Cardiac fibroblast (primary cell): ENCODE measurements at places on chromosomes 3 and 15.

DNA sequence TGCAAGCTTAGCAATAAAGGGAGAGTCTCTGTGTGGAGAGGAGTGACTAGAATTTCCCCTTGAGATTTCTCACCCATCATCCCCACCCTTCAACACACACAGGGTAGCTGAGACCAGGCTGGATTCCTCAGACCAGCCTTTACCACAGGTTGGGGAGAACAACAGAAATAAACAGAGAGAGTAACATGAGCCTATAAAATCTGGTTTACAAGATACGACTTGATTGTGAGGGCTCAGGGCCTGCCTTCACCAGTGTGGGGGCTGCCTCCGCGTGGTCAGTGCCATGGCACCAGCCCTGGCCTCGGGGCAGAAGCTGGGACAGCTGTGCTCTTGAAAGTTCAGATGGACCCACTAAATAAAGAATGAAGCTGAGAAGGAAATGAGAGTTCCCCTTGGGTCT, 14.6 kb upstream of the MAGEF1 start:
- no peak for DNase-seq

DNA sequence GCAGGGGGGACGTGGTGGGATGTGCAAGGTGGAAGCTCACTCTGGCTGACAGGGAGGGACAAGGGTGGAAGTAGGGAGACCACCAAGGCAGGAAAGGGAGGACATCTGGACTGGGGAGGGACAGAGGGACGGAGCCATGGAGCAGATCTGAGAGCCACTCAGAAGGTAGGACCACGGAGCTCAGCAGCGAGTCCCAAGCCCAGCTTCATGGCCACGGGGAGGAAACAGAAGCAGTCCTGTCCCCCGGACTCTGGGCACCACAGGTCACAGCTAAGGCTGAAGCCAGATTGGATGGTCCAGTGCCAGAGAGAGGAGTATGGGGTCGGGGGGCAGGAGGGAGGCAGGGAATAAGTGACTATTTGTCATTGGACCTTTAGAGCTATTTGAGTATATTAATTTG, 220.1 kb downstream of the TBC1D2B start:
- DNase-seq = no peak

DNA sequence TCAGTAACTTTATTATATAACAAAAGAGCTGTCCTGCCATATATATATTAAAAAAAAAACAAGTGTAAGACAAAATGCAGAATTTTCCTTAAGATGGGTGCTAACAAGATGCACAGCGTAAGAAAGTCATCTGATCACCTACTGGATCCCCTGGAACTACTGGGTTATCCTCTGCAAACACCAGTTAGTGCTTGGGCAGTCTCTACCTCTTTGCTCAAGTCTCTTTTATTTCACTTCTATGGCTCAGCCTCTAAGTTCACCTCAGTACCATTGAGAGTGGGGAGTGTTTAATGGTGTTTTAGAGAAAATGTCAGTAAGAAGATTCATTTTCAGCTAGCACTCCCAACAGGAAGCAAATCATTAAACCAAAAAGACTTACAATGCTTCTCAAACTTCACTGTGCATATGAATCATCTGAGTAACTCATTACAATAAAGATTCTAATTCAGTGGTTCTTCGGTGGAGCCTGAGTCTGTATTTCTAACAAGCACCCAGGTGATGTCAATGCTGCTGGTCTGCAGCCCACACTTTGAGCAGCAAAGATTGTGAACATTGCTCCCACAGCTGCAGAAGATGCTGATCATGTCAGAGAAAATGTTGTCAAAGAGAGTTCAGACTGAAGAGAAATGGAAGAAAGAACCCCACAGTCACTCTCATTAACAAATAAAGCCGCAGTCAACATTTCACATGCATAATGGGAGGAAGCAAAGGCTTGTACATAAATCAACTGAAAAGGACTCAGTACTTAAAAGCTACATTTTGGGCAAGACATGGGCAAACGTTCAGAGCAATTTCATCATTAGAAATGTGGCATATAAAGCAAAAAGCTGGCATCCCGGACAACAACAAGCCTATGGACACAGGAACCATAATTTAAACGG, 227.1 kb upstream of the ATP11B start:
- DNase-seq = no peak

DNA sequence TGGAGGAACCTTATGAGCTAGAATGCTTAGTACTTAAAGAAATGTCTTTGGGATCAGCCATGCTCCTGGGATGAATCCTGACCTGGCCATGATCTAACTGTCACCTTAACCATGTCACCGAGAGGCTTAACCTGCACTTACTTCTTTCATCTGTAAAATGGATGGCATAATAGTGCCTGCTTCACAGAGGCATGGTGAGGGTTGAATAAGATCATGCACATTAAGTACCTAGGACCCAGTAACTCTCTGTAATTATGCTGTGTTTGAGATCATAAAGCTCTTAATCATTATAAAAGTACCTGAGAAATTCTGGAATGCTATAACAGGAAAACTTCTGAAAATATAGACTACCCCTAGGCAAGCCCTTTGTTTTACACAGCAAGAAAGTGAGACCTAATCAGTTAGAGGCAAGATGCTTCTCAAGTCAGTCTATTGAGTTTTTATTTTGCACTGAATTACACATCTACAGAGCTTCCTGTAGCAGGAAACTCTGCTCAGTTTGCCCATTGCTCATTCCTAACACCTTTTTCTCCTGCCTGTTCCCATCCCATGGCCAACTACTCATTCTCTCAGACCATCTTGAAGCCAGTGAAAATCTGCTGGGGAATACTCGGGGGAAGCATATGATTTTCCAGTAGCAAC, 1015.5 kb upstream of the CFAP20DC start:
- DNase-seq = no peak

- DNase-seq = no peak
These were observed 65.7 kb downstream of the RLBP1 start for GRCh38 chr15:89155656-89156055.

DNA sequence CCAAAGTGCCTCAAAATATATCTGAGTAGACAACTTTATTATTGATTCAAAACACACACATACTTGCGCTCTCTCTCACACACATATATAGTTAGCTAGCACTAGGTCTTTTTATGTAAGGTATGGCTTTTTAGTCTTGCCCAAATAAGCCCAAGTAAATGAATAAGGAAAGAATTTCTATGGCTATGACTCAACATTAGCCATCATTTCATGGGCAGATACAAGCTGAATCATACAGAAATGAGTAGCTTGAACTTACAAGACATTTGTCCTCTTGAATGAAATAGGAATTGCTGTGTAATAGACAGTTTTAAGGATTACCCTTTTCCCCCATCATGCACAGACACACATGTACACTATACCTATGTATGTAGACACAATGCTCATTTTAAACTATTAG, 4.9 kb downstream of the CADPS start:
- no peak for DNase-seq

- DNase-seq = peak; percentile 85
These were observed 57.9 kb downstream of the CMSS1 start for GRCh38 chr3:99875581-99875928.

- DNase-seq = no peak
These were observed 362.7 kb upstream of the AZI2 start for GRCh38 chr3:28711293-28711692.

DNA sequence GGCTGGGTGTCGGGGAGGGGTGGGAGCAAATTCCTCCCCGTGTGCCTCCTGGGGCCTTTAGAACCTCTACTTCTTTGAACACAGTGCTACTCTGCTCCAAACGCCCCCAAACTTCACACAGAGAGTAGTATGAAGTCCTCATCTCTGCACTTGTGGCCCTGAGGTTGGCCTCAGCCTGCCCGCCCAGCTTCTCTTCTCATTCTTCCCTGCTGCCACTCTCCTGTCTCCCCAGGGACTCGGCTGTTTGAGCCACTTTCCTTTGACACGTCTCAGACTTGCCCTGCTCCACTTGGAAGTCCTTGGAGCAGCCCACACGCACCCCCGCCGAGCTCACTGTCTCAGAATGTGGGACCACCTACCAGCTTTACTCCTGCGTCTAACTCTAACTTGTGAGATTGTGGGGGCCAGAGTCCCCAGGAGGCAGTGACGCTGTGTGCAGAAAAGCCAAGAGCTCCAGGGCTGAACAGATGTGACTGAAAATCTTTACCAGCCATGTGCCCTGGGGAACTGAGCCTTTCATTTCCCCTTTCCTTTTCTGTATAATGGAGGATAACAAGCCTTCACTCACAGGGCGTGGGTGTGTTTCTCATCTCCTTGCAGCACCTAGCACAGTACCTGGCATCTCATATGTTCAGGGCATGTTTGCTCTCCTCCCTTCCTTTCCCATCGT, 233.6 kb upstream of the CTDSPL start:
- no peak for DNase-seq

DNA sequence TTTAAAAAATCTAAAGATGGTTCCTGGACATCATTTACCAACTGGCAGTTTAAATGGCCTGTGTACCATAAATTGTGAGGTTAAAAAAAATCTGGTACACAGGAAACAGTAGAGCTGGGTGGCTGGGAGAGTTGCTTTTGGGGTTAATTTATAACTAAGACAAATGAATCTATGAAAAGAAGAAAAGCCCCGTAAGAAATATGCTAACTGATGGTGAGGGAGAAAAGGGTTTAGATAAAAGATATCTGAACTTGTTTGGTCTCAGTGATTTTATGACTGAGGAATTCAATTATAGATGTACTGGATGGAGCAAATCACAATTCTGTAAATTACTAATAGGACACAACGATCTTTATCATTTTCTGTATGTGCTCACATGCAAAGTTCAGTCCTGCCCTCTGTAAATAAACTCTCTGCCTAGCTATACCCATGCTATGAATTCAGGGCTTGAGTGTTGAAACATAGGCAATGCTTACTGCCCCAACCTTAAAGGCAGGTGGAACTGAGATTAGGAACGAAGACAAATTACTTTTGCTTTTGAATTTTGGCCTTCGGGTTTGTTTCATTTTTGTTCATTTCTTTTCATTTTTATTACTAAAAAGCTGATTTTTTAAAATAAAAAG, 28.0 kb downstream of the PPARG start:
- DNase-seq = no peak

GRCh38 chr15:75313116-75313845, 22.6 kb upstream of the COMMD4 start:
- DNase-seq = no peak

GRCh38 chr3:53109891-53110771, 20.1 kb downstream of the RFT1 start:
- DNase-seq = peak; percentile 90

DNA sequence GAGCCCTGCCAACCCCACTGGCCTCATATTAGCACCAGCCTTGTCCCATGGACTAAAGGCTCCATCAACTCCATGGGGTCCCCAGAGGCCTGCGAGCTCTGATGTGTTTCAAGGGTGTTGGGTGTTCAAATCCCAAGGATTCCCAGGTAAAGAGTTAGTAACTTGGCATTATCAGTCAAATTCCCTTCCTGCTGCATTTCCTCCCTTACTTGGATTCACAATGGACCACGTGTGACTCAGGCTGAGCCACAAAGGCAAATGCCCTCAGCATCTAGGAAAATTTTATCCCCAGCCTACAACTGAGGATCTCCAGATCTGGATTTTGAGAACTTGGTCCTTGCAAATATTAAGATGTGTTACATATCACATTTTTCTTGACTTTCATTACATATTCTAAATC, 58.8 kb downstream of the GADL1 start:
- DNase-seq = no peak

GRCh38 chr3:182568261-182568660, 225.0 kb upstream of the ATP11B start:
- no peak for DNase-seq

DNA sequence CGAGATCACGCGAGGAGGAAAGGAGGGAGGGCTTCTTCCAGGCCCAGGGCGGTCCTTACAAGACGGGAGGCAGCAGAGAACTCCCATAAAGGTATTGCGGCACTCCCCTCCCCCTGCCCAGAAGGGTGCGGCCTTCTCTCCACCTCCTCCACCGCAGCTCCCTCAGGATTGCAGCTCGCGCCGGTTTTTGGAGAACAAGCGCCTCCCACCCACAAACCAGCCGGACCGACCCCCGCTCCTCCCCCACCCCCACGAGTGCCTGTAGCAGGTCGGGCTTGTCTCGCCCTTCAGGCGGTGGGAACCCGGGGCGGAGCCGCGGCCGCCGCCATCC, 1.1 kb upstream of the SETD5 start:
- peak; percentile 98 for DNase-seq

DNA sequence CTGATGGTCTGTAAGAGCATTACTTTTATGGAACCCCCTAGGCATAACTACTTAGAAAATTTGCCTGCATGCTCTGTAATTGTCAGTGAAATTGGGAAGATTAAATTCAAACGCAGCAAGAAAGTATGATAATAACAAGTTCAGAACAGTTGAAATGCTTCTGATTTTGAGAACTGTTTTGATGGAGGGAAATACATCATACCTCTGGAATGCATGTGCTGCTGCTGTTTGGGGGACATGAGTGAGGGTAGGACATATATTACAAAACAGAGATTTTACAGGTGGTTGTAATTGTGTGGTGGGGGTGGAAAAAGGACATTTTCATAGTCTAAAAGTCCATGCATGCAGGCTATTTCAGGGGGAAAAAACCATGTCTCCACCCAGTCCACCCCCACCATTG, 135.0 kb upstream of the DPH6 start:
- no peak for DNase-seq
